ENCODE measurements at places on chromosomes 2 and 18.

- no peak for DNase-seq
Observed at GRCh38 chr2:7887441-7887840, 794.4 kb upstream of the ID2 start.

- no peak for DNase-seq
Observed at GRCh38 chr2:58480141-58480540, 239.0 kb upstream of the FANCL start.

DNA sequence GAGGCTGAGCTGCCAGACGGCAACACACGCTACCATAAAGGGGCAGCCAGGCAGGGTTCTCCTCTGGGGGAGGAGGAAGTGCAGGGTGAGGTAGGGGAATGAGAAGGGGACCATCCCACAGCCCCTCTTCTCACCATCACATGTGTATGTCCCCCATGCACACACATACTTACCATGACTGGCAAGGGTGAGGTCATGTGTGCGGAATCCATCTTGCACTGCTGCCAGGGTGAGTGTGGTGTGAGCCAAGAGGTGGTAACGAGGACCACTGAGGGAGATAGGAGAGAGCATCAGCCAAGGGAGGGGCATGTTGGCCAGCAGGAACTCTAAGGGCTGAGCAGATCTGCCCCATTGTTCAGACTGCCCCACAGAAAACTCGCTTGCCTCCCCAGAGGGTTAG is 7.1 kb downstream of the WDR54 start:
- DNase-seq: no peak

GRCh38 chr18:8783994-8784530 is 78.7 kb downstream of the MTCL1 start:
- DNase-seq: no peak

DNA sequence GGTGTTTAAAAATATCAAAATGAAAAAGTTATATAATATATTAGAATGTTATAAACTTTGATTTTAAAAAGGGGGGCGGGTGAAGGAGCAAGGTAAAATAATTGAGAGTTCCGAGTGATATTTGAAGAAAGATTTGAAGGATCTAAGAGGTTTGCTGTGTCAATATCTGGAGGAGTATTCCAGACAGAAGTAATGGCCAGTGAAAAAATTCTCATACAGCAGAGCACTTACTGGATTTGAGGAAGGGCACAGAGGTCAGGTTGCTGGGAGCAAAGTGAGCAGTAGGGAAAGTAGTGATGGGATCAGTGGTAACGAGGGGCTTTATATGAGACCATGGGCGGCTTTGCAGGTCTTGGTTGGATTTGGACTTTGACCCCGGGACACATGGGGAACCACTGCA is 531.5 kb downstream of the ADCYAP1 start:
- no peak for DNase-seq

- DNase-seq: no peak
Observed at GRCh38 chr2:196101325-196101991, 32.8 kb upstream of the DNAH7 start.

DNA sequence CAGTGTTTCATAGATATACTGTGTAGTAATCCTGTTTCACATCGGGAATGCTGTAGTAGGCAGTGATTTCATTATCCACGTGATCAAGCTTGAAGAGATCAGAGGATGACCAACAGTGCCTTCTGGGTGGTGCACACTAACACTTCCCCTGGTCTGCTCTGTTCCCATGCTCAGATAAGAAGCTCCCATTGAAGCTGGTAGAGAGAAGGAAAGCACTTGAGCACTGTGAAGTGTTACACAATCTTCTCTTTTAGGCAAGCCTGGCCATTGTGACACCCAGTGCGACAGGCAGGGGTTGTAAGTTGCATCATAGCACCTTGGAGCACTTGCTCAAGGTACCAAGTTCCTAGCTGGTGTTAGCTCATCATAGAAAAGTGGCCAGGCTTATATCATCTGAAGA is 30.6 kb upstream of the GPD2 start:
- no peak for DNase-seq

GRCh38 chr2:38750011-38750890 is 910 bp downstream of the SRSF7 start:
- no peak for DNase-seq

GRCh38 chr18:62537042-62537894 is 14.4 kb downstream of the ZCCHC2 start:
- DNase-seq: no peak

DNA sequence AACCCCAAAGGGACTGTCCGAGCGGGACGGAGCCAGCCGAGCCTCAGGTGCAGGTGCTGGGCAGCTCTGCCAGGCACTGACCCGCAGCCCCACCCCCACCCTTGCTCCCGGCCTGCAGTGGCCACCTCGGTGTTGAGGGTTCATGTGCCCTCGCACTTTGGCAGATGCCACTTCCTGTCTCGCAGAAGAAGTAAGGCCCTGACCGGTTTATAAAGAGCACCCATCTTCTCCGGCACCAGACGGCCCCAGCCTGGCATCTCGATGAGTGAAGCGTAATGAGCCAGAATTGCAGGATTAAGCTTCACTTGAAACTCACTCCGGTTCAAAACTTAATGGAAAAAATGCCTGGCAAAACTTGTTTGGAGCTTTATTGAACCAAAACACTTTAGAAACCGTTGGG is 10.9 kb upstream of the NFATC1 start:
- no peak for DNase-seq

DNA sequence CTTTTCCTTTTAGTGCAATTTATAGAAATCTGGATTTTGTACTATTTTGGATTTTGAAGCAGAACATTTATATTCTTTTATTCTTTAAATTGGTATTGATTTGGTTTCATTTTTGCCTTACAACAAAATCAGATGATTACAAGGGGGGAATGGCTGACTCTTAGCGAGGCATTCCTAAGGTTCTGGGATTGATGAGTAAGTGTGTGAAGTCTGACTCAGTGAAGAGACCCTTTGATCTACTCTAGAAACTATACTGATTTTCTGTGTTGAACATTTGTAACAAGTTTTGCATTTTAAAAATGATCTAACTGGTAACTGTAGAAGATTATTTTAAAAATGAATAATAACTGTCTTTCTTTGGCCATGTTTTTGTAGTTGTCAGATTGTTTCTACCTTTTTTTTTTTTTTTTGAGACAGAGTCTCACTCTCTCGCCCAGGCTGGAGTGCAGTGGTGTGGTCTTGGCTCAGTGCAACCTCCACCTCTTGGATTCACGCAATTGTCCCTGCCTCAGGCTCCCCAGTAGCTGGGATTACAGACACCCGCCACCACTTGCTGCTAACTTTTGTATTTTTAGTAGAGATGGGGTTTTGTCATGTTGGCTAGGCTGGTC is 48.7 kb downstream of the TTC39C start:
- DNase-seq: no peak

GRCh38 chr18:1778496-1779178 is 792.7 kb downstream of the METTL4 start:
- no peak for DNase-seq

DNA sequence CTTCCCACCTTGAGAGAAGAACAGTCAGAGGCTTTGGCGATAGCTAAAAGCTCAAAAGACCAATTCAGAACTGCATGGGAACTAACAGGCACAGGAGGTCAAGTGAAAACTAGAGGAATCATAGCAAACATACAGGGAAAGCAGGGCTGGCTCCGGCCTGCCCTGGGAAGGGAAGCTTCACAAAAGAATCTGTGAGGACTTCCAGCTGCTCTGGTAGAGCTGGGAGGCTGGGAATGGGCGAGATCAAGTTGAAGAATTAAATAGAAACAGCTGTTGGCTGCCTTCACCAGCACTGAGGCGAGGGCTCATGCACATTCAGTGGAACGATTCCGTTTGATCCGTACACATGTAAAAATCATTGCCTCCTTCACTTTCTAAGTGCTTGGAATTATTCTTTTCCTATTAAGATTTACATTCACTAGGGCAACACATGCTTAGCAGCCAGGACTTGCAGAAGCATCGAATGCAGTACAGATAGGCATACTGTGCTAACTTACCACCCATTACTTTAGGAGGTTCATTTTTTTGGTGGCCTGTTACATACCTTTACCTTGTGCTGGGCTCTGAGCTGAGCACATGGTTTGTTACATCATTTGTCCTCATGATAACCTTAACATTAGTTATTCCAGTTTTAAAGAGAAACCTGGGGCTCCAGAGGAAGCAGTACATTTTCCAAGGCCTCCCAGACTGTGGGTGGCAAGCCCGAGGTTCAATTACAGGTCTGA is 125.4 kb upstream of the RNF152 start:
- no peak for DNase-seq

- no peak for DNase-seq
Observed at GRCh38 chr2:113700186-113700841, 56.1 kb downstream of the SLC35F5 start.

DNA sequence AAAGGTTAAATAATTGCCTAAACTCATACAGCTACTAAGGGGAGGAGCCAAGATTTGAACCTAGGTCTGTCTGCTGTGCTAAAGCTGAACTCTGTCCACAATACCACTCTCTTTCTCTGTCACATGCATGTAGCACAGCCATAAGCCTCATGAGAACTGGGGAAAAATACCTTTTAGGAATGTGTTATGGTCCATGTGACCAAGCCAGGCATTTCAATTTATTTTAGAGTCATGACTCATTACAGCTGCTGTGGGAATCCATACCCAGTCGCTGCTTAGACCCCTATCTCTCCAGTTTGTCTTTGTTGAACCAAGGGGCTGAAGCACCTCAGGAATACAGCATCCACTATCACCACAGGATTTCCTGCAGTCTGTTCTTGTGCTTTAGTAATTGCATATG is 200.0 kb upstream of the SIX3 start:
- DNase-seq: no peak

All from cortex of kidney (tissue), 1 donor.